CD4-positive, CD25-positive, alpha-beta regulatory T cell (primary cell): ENCODE measurements at places on chromosomes 7 and 10. TPM values are rescaled to one million over a fixed set of nuclear protein-coding genes. Genes with fewer than 3 reads are reported as not detected.

Gene TMEM178B
- polyA plus RNA-seq, result not detected

Gene CPN1
- polyA plus RNA-seq, result not detected

Gene GDF10
- not detected for polyA plus RNA-seq

Gene SPDYE11
- polyA plus RNA-seq, result 0.15 TPM

Gene GRB10
- 0.25 TPM for polyA plus RNA-seq

Gene ENKUR
- polyA plus RNA-seq, result 0.10 TPM

Gene DPY19L1
- polyA plus RNA-seq, result 0.41 TPM

Gene HABP2
- polyA plus RNA-seq, result not detected

Gene C10orf53
- not detected for polyA plus RNA-seq

Gene GTF2I
- 37.7 TPM for polyA plus RNA-seq

Gene CLCN1
- not detected for polyA plus RNA-seq

Gene LGI1
- not detected for polyA plus RNA-seq

Gene NPC1L1
- polyA plus RNA-seq, result not detected

Gene PGAM2
- not detected for polyA plus RNA-seq

Gene TBC1D12
- polyA plus RNA-seq, result not detected

Gene GNGT1
- polyA plus RNA-seq, result not detected

Gene ASB13
- polyA plus RNA-seq, result 12.6 TPM

Gene ENTPD1
- polyA plus RNA-seq, result 38.3 TPM

Gene ABCB4
- polyA plus RNA-seq, result not detected

Gene PIP
- not detected for polyA plus RNA-seq
